ENCODE measurements at places on chromosomes 2 and 18.

GRCh38 chr2:124559236-124559635 is 534.1 kb downstream of the CNTNAP5 start:
- DNase-seq, result no peak

DNA sequence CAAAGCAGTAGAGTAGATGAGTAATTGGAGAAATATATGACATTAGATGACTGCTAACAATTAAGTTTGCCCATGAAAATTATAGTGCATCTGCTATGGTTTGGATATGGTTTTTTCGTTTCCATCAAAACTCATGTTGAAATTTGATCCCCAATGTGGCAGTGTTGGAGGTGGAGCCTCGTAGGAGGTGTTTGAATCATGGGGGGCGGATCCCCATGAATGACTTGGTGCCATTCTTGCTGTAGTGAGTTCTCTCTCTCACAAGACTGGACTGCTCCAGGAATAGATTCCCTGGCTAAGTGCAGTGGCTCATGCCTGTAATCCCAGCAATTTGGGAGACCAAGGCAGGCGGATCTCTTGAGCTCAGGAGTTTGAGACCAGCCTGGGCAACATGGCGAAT is 9.7 kb upstream of the CUL3 start:
- no peak for DNase-seq

DNA sequence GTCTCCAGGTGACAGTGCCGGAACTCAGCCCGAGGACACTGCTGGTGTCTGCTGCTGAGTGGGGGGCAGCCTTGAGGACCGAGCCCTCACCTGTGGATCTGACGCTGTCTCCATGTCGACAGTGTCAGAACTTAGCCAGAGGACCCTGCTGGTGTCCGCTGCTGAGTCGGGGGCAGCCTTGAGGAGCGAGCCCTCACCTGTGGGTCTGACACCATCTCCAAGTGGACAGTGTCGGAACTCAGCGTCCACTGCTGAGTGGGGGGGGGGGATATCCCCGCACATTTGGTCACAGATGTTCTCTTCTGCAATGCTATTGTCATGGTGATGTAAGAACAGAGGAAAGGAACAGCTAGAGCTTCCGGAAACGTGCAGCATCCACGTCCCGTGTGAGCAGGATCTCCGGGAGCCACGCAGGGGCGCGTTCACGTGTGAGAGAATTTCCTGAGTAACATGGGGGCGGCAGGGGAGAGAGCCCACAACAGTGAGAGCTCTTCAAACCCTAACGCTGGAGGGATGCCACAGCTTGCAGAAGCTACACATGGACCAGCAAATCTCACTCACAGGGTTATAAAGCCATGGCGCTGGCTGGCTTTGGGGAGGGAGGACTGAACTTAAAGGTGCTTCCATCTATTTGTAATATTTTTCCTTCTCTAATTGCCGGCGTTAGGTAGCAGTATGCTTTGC is 250.7 kb upstream of the SALL3 start:
- no peak for DNase-seq

GRCh38 chr18:46677611-46678010 is 20.6 kb upstream of the LOXHD1 start:
- peak; percentile 28 for DNase-seq

GRCh38 chr2:620471-621302 is 56.5 kb downstream of the TMEM18 start:
- no peak for DNase-seq

DNA sequence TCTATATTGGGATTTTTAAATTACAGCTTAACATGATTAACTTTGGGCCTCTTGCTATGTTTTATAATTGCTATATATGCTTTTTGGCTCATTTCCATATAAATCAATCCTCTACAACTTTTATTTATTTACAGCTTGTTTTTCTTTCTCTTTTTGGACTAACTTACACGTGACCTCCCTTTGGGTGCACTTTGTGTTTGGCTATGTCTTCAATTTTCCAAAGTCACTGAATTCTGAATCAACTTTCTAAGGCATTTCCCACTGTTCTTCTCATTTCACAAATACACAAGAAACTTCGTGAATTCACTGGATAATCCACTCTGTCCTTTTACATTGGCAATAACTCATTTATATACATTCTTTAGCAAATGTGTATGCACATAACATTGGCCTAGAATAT is 5.4 kb upstream of the CPS1 start:
- DNase-seq, result no peak

DNA sequence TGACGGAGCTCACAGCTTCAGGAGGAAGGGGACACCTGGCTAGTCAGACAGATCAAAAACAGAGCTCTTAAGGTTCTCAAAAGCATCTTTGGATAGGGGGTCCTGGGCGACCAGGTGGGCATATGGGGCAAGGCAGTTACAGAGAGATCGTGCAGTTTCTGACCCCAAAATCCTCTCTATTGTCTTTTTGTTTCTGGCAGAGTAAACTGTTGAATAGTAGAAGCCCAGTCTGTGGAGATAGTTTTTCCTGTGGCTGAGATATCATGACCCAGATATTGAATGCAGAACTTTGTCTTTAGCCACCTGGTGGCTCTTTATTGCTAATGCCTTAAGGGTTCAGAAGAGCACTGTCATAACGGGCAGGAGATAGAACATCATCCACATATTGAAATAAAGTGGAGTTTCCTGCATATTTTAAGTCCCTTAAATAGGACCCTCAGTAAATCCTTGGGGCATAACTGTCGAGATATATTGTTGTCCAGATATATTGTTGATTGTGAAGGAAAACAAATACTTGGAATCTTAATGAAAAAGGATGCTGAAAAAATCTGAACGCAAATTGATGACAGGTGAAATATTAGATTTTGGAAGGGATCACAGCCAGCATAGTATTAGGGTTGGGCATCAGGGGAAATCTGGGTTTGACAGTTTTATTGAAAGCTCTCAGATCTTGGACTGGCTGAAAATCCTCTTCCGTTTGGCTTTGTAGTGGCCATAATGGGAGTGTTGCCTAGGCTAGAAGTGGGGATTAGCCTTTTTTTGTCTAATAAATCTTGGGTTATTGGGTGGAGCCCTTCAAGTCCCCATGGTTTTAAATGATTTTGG is 14.1 kb upstream of the ZDBF2 start:
- DNase-seq, result peak; percentile 32

- no peak for DNase-seq
Observed at GRCh38 chr2:160401895-160402294, 91.7 kb downstream of the RBMS1 start.

GRCh38 chr2:200253639-200254038 is 52.9 kb upstream of the SPATS2L start:
- DNase-seq, result no peak

GRCh38 chr2:188701836-188702235 is 272.3 kb upstream of the COL3A1 start:
- no peak for DNase-seq

GRCh38 chr2:66691031-66691965 is 256.4 kb downstream of the MEIS1 start:
- DNase-seq, result no peak

DNA sequence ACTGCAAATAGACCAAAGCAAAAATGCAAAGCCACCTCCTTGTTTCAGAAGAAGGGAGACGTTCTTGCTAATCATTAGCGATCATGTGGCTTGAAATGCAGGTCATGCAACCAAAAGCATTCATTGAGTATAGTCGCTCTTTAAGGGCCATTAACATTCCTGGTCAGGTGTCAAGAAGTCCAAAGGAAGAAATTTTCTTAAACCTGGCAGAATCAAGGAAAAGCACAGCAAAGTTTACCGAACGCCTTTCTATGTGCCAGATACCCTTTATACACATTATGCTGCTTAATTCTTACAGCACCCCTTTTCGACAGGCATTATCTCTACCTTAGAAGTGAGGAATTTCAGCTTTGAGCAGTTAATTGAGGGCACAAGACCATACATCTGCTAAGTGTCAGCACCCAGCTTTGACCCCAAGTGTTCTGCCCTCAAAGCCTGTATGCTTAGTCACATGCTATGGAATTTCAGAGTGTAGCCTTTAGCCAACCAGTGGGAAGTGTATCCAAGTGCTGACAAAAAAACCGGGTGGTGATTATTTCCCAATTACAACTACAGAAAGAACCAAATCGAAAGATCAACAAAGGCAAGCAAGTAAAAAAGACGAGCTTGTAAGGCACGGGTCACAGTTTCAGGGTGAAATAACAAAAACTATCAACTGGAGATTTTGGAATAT is 70.8 kb downstream of the EPHA4 start:
- DNase-seq, result peak; percentile 34

- DNase-seq, result no peak
Observed at GRCh38 chr2:42793334-42794270, 1.2 kb upstream of the HAAO start.

DNA sequence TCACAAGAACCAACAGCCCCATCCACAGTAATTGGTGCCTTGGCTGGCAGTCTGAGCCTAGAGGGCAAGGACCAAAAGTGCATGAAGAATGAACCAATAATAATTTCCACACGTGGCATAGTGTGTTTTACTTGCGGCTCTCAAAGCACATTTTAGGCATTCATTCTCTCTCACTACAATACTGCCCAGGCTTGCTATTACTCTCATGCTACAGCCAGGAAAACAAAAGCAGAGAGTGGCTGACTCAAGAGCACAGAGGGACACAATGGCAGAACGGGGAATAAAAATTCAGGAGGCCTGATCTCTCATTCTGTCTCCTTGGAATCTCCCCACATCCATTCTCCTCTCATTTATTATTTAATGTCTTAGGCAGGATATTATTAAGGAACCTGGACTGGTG is 57.0 kb upstream of the NOL4 start:
- DNase-seq, result no peak

DNA sequence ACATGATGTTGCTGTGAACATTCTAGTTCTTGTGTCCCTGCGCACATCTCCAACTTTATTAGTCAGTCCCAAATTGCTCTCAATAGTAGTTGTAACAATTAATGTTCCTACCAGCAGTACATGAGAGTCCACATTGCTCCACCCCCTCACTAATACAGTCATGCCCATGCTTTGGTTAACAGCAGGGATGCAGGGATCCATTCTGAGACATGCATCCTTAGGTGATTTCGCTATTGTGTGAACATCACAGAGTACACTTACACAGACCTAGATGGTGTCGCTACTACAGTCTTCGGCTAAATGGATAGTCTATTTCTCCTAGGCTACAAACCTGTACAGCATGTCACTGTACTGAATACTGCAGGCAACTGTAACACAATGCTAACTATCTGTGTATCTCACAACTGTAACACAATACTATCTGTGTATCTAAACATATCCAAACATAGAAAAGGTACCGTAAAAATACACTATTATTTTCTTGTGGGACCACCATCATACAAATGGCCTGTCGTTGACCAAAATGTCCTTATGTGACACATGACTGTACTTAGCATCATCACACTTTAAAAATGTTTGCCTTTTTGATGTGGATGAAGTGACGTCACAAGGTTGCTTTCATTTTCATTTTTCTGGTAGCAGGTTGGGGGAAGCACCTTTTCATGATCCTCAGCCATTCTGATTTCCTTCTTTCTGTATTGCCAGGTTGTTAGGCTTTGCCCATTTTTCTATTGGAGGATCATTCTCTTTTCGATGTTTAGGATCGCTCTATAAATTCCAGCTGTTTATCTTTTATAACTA is 82.9 kb upstream of the RNF152 start:
- no peak for DNase-seq

- DNase-seq, result no peak
Observed at GRCh38 chr2:127407091-127407490, 11.1 kb upstream of the PROC start.

DNA sequence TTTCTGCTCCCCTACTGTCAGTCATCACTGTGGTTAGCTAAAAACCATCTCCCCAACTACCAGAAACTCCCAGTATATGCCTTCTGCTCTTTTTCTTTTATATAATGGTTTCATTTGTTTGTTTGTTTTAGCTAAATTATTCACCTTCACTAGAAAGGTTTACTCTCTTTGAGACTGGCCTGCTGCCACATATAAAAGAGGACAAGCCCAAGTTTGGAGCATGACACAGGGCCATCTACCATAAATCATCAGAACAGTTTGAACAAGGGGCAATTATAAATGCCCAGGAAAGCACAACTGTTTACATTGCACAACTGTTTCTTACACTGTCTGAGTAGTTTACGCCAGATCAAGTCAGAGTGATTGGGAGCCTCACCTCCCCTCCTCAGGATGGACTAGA is 471.0 kb upstream of the PIK3C3 start:
- no peak for DNase-seq

- DNase-seq, result no peak
Observed at GRCh38 chr2:111202266-111203040, 81.7 kb downstream of the BCL2L11 start.

GRCh38 chr18:54860941-54861340 is 32.7 kb downstream of the RAB27B start:
- DNase-seq, result no peak

DNA sequence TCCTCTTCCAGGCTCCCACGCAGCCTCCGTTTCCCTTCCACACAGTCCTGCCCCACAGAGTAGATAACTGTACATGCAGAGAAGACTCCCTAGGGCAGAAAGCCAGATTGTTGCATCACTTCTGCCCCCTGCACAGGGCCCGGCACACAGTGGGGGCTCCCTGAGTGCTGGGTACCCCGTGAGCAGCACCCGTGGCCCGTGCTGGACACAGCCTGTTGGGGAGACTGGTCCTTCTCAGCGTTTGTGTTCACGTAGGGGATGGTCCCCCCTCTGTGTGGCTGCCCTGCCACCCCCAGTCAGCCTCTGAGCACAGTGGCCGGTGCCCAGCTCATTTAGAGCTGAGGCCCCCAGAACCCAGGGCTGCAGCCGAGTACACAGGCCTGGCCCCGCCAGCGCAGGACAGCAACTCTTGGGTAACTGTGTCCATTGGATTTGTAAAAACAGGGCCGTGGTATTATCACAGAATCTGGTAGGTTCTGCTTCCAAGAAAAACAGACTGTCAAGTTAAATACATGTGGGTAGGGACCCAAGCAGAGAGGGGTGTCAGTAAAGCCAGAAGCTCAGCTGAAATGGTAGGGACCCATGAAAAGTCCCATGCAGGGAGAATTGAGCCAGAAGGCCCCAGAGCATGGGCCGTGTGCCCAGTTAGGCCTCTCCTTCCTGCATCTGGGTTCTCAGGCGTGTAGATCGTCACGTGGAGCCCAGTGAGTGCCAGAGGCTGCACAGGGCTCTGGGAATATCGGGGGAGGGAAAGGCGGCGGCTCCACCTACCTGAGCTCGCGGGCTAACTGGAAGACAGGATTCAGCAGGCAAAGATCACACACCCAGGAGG is 257.3 kb downstream of the ATAD2B start:
- no peak for DNase-seq

GRCh38 chr2:232779934-232780333 is 3.6 kb upstream of the KCNJ13 start:
- no peak for DNase-seq

DNA sequence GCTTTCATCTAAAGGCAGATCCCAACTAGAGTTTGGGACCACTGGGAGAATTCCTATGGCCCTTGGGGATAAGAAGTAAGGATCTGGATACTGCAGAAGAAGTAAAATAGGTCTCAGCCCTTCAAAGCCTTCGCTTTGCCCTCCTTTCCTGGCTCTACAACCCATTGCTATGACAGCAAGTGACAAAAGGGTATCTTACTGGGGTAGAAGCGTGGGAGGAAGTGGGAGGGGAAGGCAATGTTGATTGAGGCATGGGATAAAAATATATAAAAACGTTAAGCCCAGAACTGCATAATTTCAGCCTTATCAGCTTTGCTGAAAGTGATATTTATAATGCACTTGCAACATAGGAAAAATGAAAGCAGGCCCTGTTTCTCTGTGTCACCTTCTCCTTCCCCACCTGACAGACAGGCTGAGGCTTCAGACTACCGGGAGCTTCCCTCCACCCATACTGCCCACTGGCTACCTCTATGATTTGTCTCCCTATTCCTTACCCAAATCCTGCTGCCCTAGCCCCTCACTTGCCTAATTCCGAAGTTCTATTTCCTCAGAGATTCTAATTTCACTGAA is 14.9 kb upstream of the SOS1 start:
- DNase-seq, result no peak

- DNase-seq, result no peak
Observed at GRCh38 chr2:163556511-163556910, 179.3 kb downstream of the FIGN start.

GRCh38 chr18:65146482-65147021 is 604.3 kb upstream of the CDH7 start:
- DNase-seq, result no peak
